ENCODE measurements at places on chromosomes 7 and 10.

DNA sequence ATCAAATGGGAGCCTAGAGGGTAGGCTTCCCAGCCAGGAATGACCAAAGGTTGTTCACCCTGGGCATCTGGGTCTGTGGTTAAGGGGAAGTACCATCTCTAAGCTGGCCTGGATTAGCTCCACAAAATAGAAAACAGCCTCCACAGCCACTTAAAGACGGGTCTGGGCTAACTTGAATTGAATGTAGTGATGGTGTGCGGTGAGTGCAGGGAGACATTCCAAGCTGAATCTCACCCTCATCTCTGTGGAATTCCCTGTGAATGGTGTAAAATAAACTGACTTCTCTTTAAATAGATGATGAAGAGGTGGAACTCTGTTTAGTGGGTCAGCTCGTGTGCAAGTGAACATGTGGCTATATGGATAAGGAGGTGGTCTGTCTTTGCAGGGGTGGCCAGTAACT lies 251.0 kb downstream of the DYNC1I1 start:
- no peak for DNase-seq

DNA sequence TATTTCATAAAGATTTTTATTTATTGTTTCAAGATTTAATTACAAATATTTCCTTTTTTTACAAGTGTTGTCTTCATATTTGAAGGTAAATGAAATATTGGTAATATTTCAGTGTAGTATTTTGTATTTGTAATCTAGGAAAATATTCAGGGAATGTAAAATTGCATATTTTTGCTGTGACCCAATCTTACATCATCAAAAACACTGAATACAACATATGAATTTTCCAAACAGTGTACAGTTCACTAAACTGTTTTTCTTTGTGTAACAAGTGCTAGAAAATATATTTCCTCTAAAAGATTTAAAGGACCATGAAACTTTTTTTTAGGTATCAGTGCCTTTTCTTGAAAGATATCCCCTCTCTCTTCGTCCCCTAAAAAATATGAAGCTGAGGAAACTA lies 251.9 kb upstream of the KCND2 start:
- DNase-seq = no peak

DNA sequence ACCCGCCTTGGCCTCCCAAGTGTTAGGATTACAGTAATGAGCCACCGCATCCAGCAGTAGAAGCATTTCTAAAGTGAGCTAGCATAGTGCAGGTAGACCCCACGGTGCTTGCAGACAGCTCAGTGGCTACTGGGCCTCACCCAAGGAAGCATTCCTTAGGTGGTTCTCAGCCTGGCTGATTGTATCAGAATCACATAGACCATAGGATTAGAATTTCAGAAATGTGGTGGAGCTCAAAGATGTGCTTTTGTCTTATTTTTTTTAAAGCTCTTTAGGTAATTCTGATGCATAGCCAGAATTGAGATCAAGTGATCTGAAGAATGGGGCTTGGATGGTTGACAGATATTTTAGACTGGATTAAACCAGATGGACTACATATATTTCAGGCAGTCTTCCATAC lies 10.9 kb downstream of the ANLN start:
- DNase-seq = no peak

DNA sequence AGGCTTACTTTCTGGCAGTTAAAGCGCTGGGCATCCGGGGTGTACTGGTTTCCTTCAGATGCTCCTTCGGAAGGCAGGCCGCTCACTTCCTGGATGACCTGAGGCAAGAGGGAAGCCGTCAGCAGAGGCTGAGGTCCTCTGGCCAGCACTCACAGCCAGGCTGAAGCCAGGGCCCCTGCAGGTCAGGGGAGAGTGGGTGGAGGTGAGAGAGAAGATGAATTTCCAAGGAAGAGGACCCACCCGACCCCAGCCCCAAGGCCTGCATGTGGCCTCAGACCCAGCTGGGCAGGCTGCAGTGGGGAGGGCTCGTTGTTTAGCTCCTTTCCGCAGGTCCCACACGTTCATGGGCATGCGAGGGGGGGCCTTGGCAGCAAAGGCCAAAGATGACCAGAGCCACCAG lies 71.3 kb downstream of the VWA2 start:
- no peak for DNase-seq

DNA sequence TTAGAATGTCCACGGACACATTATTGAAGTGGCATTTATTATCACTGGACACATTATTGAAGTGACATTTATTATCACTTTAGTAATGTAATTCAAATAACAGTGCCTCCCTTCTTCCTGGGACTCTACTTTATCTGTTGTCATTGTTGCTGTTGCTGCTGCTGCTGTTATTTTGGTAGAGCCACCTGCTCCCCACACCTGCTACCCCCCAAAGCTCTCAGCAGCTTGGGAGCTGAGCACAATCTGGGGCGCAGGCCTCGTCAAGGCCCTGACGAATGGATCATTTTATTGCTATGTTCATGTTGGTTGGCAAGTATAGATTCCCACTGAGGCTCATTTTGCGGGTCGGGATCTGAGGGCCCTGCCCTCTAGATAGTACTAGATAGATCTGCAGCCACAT lies 24.8 kb downstream of the FIGNL1 start:
- no peak for DNase-seq

DNA sequence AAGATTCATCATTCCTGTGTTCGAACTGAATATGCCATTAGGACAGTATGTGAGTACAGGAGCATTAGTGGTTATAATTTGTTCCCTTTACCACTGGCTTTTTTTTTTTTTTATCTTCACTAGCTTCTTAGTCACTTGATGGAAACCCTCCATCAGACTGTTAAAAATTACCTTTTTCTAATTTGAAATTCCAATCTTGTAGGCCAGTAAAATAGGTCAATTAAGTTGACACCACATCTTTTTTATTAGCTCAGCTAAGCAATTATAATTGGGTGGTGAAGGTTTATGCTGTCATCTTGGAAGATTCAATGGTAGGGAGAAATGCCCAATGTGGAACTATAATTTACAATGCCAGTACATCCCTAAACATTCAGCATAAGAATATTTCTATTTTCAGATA lies 6.1 kb downstream of the NRCAM start:
- DNase-seq = no peak

GRCh38 chr10:125548356-125548755 lies 134.6 kb downstream of the TEX36 start:
- no peak for DNase-seq
